ENCODE measurements at places on chromosomes 6 and 20.

GRCh38 chr6:130211691-130212090 is 11.1 kb downstream of the SAMD3 start:
- DNase-seq, result no peak

DNA sequence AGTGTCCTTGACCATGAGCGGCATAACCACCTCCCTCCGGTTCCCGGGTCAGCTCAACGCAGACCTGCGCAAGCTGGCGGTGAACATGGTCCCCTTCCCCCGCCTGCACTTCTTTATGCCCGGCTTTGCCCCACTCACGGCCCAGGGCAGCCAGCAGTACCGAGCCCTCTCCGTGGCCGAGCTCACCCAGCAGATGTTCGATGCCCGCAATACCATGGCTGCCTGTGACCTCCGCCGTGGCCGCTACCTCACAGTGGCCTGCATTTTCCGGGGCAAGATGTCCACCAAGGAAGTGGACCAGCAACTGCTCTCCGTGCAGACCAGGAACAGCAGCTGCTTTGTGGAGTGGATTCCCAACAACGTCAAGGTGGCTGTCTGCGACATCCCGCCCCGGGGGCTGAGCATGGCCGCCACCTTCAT is 4.9 kb downstream of the TUBB1 start:
- no peak for DNase-seq

DNA sequence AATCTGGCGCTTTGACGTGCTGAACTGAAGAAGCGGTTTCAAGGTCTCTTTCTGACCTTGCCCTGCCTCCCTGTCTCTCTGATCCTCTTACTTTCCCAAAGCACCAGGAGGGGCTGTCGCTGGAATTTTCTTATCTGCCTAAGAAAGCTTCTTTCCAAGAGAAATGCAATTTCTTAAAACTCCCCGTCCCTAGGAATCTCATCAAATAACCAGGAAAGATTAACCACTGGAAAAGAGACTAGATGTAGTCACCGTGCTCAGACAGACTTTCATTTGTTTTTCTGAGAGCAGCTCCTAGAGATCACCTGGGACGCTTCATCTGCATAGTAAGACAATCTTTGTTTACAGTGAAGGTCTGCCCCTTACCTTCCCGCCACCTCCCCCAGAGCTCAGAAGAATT is 38.6 kb downstream of the PDYN start:
- no peak for DNase-seq

GRCh38 chr6:19896693-19897010 is 59.5 kb downstream of the ID4 start:
- DNase-seq, result no peak

DNA sequence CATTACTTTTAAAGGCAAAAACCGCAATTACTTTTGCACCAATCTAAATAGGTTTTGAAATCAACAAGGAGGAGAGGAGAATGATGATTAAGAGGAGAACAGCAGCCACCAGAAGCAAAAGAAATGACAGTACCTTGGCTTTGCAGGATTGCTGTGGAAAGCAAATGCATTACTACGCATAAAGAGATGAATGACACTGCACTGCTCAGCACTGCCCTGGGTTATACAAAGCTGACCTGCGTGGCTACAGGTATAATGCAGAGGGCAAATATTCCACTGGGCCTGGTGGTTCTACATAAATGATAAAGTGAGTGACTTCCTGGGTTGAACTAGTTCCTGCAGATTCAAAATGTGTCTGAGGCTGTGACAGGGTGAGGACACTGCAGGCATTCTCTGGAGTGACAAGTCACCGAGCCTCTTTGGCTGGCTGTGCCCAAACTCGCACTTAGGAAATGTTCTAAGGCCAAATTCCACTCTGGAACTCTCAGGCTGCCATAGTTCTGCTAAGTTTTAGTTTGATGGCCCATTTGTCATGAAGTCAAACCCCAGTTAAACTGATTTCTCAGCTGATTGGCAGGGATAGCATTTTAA is 78.6 kb downstream of the INSM1 start:
- no peak for DNase-seq

GRCh38 chr6:109978174-109979032 is at the start of gene GPR6:
TSS of gene GPR6 (plus strand) at chr6:109978311. CDS start at chr6:109979113, 802 bp downstream.
- peak; percentile 32 for DNase-seq

DNA sequence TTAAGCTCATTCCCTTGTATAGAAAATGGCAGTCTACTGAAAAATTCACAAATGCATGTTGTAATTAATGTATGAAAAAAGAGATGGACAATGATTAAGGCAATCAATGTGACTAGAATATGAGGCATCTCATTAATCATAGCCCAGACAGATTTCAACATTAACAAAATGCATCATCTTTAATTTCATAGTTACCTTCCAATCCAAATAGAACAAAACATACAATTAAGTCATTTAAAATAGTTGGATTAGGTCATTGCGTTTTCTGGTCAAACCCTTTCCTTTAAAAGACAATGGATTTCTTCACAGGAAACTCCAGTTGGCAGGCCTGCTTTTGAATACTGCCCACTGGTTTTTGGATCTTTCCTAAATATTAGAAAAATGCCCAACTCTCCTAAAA is 203.9 kb downstream of the HAO1 start:
- DNase-seq, result no peak

DNA sequence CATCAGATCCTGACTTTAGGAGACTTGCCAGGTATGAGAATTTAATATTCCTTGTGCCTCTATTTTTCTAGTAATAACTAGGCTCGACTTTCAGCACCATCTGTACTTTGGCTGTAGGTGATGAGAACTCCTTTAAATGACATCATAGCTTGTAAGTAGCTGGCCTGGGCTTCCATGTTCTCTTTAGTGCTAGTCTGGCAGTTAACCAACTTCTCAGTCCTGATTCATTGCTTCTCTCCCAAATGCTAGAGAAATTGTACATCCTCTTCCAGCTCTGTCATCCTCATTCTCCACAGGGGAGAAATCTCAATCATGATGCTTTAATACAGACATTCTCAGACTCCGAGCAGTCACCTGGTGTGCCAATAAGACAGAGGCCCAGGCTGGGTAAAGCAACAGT is 143.5 kb upstream of the MOCS1 start:
- DNase-seq, result no peak

- DNase-seq, result no peak
Measured at GRCh38 chr6:16998461-16998860, 103.4 kb upstream of the STMND1 start.

GRCh38 chr6:167491438-167492099 is 166.7 kb downstream of the TTLL2 start:
- no peak for DNase-seq

- no peak for DNase-seq
Measured at GRCh38 chr6:25735261-25735660, 19.3 kb upstream of the SLC17A4 start.

DNA sequence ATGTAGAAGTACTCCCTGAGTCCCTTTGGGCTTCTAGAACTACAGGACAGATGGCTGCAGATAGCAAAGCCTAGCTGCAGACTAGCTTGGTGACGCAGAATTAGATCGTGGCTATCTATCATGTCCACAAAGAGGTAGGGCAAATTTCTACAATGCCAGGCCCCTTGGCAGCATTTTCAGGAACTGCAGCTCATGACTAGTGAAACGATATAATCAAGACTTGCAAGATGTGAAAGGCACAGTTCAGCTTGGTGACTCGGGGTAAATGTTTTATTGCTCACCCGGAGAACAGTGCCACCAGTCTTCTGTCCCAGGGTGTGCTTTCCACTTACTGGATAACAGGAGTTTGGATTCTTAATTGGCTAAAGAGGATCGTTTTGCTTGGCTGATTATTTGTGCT is 108.7 kb upstream of the LY86 start:
- DNase-seq, result no peak

DNA sequence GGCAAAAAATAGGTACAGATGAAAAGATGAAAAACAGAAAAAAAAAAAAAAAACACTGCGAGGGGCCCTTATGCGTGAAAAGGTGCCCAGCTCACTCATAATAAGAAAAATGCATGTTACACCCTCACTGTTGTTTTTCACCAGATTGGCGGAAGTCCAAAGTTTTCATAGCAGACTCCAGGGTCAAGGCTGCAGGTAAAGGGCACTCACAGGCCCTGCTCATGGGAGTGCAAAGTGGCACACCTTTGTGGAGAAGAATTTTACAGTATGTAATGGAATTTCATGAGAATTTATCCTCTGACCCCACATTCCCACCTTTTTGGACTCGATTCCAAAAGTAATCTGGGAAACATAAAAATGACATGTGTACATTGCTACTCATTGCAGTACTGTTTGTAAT is 108.2 kb downstream of the CDKAL1 start:
- DNase-seq, result no peak

GRCh38 chr20:21360705-21361104 is 36.6 kb downstream of the NKX2-4 start:
- no peak for DNase-seq

DNA sequence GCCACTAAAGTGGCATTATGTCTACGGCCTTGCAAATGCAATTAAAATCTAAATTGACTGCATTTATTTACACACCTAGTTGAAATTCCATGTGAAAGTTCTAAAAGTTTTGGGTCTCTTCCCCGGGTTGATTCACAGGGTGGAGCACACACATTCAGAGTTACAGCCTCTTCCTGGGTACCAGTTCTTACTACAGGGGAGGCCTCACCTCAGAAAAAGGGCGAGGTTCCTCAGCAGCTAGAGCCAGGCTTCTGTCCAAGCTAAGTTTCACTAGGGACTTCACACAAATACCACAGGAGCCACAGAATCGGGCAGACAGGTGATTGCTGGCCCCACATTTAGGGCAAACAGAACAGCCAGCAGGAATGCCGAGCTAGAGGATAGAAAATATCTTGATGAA is 52.7 kb downstream of the DZANK1 start:
- DNase-seq, result no peak

- no peak for DNase-seq
Measured at GRCh38 chr6:25278261-25278913, 787 bp upstream of the CARMIL1 start.

- DNase-seq, result no peak
Measured at GRCh38 chr20:64229507-64230061, 26.0 kb upstream of the PCMTD2 start.

DNA sequence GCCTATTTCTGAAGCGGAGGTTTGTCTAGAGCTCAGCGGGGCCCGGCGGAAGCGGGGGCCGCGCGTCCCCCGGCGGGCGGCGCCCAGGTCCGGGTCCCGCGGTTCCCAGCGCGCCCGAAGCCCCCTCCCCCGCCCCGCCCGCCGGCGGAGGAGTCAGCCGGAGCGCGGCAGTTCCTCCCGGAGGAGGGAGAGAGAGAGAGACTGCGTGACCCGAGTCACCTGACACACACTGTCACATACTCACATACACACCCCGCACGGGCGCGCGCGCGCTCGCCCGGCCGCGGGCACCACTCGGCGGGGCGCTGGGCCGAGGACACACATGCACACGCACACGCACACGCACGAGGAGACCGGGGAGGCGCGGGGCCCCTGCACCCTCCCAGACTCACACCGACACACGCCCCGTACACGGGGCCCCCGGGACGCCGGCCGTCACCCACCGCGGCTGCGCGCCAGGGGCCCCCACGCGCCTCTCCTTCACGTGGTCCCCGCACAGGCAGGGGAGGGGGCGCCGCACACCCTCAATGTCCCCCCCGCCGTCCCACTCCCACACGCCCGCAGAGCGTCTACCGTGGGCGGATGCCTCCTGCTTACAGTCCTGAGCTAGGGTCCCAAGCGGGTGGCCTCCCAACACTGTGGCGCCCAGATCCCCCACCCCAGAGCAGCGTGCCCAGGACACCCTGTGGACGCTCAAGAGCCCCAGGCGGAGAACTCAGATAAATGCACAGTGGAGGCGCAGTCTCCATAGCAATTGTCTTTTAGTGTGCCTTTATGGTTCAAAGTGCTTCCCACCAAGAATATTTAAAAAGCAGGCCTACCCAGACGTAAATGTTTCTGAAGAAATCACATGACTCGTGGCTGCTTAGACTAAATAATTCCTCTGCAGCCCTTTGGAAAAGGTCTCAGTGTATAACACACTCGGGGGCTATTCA is at the start of gene RRAGD:
RRAGD (minus strand) TSS at position 203 of the 935 bp plus-strand sequence. CDS start 280 bp downstream, outside the sequence.
- DNase-seq, result peak; percentile 16

- DNase-seq, result no peak
Measured at GRCh38 chr6:106731144-106731842, 101.9 kb downstream of the QRSL1 start.

GRCh38 chr6:15244620-15245360 is 1.1 kb upstream of the JARID2 start:
- DNase-seq, result peak; percentile 57

DNA sequence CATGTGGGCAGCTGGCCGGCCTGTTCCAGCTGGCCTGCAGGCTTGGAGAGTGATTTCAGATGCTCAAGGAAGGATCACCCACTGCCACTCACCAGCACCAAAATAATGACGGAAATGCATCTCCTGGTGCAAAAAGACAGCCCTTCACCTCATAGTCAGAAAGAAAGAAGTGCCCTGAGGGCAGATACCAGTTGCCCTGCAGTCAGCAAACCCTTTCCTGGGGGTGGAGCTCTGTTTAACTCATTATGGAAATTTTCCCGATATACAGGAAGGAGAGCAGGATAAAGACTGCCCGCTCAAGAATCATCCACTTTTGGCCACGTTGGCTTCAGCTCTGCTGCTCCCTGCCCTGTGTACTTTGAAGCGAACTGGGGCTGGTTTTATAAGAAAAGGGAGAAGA is 127.9 kb downstream of the GRM4 start:
- no peak for DNase-seq

DNA sequence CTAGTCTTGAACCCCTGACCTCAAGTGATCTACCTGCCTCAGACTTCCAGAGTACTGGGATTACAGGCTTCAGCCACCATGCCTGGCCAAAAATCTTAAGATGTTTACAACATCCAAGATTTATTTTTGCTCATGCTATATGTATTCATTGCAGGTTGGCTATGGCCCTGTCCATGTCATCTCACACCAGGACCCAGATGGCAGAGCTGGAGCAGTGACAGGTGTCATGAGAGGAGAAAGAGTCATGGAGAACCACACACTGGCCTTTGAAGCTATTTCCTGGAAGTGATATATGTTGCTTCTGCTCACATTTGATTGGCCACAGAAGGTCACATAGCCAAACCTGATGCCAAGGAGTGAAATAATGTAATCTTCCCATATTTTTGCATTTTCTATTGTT is 13.8 kb upstream of the DDR1 start:
- no peak for DNase-seq

GRCh38 chr6:161446949-161447348 is 173.1 kb upstream of the AGPAT4 start:
- no peak for DNase-seq

DNA sequence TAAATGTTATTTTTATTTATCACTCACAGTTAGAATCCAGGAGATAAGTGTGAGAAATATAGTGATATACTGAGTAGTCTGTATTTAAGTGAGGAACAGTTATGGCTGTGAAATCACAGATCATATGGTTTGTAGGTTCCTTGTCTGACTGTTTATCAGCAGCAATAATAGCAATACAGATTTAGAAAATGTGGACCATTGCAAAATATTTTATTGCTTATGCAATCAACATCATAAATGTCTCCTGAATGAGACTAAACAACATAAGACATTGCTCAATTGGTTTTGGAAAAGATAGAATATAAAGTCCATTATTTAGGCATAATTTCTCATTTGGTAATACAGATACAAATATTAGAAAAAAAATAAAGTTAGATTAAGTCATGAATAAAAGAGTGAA is 43.7 kb downstream of the CCDC170 start:
- DNase-seq, result no peak

GRCh38 chr6:32298632-32299336 is 72.9 kb downstream of the TSBP1 start:
- DNase-seq, result no peak
